ENCODE measurements at places on chromosomes 13 and 19.

DNA sequence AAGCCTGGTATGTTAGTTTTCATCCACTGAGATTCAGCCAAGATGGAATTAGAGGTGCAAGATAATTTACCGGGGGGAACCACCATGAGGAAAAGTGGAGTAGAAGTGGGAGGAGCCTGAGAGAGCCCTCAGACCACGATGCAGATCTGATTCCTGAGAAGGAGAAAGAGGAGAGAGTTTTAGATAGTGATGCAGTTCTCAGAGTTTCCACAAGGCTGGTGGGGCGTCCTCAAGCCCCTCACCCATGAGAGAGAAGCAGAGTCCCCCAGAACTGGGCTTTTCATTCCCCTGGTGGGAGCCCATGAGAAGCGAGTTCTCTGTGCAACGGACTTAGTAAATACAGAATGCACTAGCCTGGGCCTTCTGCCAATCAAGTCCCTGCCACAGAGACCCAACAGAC, 18.1 kb downstream of the CEACAM5 start:
- no peak for DNase-seq

DNA sequence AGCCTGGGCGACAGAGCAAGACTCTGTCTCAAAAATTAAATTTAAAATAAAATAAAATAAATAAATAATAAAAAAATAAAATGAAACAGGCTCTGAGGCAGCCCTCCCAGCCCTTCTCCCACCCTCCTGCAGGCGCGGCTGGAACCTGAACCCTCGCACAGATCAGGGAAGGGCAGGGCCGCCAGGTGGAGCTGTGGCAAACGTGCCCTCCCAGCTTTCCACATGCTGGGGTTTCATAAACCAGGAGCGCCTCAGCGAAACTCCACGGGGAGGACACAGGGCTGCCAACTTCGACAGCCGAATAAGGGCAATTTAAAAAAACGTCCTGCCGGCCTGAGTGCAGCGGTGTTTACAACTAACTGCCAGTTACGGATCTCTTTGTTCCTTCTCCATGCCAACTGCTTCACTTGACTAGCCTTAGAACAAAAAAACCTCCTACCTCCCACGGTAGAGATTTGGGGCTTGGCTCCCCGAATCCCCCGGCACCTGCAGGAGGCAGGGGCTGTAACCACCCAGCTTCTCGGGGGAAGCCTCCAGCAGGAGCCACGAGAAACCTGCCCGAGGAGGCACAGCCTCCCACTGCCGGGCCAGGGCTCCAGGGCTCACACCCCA, 15.9 kb downstream of the ZNF787 start:
- DNase-seq, result peak; percentile 56

DNA sequence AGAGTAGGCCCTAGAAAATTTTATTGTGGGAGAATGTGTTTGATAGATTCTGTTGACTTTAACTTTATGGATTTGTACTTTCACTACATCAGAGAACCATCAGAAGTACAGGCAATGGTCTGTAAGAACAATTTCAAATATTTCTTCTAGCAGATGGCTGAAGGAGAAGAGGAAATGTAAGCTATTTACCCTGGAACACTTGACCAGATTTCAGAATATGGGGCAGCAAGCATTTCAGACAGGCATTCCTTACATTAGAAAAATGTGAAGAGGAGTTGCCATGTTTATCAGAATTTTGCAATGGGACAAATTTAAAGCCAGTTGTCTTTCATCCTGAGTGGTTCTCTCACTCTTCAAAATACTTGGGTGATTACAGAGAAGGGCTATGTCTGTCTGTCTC, 7.5 kb downstream of the FRY start:
- no peak for DNase-seq

DNA sequence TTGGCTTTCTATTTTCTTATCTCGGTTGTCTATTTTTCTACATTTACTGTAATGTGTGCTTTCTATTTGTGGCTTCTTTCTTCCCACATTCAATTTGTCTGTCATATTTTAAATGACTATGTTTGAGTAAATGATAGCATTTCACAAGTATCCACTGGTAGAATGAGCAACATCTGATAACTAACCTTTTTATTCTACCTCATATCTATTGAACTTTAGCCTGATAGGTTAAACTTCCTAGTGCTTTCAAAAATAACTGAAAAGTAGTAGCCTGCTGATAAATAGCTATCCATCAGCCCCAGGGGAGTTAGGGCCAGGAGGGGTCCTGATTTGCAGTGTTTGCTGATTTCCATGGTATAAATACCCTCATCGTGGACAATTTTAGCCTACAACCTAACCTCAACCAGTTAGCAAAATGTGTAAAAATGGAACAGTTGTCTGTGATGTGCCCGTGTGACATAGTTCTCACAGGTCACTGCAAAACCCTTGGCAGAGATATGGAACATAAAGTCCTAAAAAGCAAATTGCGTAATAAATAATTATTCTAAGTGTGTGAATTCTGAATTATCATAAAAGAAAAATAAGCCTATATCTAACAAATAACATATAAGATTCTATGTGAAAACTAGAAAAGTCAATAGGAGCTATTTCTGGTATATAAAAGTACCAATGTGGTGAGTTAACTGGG, 32.1 kb downstream of the KCTD12 start:
- DNase-seq, result no peak

DNA sequence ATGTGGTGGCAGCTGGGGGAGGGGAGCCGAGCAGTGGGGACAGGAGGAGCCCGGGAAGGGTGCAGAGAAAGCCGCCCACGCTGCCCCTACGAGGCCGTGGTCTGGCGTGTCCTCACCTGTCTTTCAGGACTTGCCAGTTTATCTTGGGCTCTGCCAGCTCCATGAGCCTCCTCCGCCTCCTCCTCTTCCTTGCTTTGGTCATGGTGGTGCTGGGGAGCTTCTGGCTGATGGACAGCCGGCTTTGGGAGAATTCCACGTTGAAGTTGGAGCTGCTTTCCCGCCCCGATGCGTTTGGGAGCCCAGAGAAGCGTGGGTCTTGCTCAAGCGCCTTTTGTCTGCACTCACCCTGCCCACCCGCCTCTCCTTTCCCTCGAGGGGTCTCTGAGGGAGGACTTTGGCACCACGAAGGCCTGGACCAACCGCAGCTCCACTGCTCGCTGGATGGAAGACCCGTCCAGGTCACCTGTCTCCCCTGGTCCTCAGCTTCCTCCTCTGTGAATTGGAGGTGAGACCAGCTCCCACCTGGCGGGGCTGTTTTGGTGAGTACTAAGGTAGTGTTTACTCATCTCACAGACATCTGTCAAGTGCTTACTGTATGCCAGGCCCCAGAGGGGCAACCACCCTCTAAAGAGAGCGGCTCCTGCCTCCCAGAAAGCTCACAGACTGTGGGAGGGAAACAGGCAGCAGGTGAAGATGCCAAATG, 29.7 kb upstream of the MIER2 start:
- no peak for DNase-seq

DNA sequence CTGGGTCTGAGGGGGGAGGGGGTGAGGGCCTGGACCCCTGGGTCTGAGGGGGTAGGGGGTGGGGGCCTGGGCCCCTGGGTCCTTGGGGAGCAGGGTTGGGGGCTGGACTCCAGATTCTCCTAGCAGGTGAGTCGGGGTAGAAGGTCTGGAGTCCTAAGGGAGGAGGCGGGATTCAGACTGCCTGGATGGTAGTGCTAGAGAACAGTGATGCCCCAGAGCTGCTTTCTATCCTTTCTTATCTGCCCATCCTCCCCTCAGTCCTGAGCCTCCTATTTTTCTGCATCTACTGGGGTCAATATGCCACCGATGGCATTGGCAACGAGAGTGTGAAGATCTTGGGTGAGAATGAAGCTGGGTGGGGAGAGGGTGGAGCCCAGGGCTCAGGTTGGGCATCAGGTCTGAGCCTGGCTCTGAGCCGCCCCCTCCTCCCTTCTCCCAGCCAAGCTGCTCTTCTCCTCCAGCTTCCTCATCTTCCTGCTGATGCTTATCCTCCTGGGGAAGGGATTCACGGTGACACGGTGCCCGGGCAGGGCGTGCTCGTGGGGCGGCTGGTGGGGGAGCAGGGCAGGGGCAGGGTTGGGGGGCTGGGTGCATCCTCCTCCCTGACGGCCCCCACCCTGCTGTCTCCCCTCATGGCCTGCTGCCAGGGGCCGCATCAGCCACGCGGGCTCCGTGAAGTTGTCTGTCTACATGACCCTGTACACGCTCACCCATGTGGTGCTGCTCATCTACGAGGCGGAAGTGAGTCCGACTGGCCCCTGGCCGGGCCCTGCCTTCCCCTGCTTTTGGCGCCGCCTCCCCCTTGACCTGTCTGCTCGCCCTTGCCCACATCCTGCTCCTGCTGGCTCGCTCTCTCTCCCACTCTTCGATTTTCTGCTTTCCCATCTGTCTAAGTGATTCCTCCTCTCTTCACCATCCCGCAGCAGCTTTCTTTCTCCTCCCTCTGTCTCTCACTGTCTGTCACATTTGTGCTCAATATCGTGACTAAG, 3.4 kb downstream of the TMEM145 start:
- no peak for DNase-seq

DNA sequence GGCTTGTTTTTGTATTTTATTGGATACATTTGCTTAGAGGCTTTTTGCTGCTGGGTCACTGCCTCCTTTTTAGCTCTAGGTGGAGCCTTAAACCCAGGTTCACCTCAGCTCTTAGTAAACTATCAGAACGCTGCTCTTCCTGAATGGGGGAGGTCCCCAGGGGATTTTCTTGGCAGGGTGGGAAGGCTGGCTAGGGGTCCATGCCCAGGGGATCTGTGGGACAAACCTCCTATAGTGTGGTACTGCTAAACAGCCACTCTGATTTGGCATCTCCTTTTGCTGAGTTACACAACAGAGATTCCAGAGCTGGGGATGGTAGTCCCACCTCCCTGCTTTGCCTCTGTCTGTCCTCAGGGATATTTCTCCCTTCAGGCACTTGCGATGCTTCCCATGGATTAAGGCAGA, 204.9 kb downstream of the ZIC5 start:
- DNase-seq, result no peak

GRCh38 chr19:51810223-51810622, 15.3 kb downstream of the FPR3 start:
- no peak for DNase-seq

DNA sequence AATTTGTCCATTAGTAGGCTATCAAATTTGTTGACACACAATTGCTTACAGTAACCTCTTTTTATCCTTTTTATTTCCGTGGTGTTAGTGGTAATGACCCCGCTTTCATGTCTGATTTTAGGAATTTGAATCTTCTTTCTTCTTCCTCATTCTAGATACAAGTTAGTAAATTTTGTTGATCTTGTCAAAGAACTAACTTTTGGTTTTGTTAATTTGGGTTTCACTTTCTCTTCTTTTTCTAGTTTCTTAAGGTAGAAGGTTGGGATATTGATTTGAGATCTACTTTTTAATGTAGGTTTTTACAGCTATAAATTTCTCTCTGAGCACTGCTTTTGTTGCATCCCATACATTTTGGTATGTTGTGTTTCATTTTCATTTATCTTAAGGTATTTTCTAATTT, 53.3 kb upstream of the SLC7A1 start:
- no peak for DNase-seq

- no peak for DNase-seq
Observed at GRCh38 chr19:47353307-47353712, 4.2 kb downstream of the DHX34 start.

DNA sequence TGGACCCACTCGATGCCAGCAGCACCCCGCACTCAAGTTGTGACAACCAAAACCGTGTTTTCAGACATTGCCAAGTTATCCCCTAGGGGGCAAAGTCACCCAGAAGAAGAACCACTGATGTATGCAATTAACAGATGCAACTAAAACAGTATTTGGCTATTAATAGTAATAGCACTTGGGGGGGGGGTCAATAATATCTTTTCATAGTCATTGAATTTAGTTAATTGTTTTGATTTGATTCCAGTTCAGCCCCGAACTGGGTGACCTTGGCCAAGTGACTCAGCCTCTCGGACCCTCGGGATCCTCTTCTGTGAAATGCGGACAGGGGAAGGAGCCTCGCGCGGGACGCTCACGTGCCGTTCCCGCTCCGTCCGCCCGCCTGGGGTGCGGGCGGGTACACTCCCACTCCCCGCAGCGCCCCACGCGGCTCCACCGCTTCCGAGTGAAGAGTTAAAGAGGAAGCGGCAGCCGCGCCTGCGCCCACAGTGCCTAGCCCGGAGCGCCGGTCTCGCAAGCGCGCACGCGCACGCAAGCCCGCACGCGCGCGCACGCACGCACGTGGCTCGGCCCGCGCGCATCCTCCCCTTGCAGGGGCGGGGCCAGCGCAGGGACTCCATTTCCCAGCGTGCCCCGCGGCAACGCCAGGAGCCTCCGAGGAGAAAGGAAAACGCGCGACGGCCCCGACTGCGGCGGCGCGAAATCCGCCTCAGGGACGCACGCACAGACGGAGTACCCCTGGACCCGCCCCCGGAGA, 435 bp upstream of the DAZAP1 start:
- peak; percentile 98 for DNase-seq

GRCh38 chr19:28485292-28485691, 727.7 kb downstream of the UQCRFS1 start:
- no peak for DNase-seq

- no peak for DNase-seq
Observed at GRCh38 chr19:52094526-52095130, 937 bp downstream of the ZNF841 start.

DNA sequence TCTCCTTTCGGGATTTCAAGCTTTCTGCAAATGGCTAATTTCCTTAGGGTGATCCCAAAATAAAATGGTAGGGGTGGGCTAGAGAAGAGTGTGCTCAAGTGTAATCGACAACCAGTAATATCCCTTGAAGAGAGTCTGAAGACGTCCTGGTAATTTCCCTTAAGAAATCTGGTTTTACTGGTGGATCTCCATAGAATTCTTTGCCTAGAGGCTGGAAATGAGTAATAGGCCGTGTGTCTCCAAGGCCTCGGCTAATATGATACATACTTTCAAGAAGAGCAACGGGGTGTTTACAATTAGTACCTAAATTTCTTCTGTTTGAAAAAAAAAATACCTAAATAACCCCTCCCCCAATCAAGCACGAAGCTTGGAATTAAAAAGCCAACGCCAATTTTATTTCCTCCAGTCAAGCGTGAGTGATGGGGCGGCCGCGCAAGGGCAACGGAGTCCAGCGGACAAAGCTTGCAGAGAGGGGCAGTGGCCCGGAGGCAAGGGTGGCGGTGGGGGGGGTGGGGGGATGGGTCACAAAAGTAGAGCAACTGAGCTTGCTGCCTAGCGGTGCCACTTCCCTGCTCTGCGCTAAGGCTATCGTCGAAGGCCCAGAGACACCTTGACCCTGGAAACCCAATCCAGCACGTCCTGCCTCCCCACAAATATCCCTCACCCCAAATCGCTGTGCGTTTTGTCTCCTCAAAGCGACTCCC, 7.8 kb downstream of the SOX21 start:
- no peak for DNase-seq

- DNase-seq, result peak; percentile 73
Observed at GRCh38 chr19:50333737-50334617, 4.8 kb upstream of the KCNC3 start.

DNA sequence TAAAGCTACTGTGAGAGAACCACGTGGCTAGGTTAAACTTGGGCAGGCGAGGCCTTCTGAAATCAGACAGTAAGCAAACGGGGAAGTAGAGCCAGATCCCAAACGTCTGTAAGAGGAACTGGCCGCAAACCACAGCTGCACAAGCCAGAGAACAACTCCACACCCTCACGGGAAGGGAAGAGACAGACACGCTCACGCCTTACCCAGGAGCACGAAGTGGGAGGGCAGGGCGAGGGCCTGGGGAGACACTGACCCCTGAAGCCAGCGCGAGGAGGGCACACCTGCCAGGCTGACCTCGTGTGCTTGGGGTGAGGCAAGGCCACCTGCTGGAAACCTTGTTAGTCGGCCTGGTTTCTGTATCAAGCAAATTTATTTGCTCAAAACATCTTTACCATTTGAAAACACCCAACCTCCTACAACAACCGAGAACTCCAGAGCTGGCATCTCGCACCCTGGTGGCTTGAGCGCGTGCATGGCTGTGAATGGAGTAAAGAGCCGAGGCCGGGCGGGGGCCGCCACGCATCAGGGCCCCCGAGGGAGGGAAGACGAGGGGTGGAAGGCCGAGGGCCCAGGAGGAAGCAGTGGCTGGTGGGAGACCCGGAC, 7.3 kb downstream of the POLR2E start:
- DNase-seq, result no peak

Data from GM12891 (cell line).